ENCODE measurements at places on chromosomes 1 and 21.

DNA sequence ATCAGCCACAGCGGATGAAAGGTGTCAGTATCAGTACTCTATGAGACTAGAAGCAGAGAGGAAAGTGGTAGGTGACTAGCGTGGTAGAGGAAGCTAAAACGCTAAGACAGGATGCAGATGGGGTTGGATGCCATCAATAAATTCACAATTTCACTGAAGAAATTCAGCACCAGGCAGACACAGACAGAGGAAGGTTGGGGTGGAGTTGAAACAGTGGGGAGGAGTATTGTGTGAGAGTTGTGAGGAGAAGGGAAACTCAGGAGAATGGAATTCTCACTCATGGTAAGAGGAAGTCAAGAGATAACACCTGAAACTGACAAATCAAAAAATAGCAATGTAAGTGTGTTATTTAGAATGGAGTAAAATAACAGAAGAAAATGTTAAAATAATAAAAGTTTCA, 208.5 kb upstream of the DAB1 start:
- no peak for DNase-seq

DNA sequence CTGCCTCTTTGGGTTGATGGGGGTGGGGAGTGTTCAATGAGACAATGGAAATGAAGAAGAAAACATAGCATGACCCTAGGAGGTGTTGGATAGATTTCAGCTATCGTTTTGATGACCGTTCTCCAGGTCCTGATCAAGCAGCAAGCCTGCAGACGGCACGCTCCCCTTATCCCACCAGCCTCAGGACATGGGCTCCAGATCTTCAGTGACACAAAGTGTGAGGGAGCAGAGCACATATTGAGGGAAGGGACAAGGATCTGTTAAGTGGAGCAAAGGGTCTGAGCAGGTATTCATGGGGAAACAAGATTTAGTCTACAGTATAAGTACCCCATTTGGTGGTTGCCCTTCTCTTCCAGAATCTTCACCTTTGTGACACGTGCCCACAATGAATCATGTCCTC, 4.7 kb downstream of the SPRR5 start:
- DNase-seq: no peak

DNA sequence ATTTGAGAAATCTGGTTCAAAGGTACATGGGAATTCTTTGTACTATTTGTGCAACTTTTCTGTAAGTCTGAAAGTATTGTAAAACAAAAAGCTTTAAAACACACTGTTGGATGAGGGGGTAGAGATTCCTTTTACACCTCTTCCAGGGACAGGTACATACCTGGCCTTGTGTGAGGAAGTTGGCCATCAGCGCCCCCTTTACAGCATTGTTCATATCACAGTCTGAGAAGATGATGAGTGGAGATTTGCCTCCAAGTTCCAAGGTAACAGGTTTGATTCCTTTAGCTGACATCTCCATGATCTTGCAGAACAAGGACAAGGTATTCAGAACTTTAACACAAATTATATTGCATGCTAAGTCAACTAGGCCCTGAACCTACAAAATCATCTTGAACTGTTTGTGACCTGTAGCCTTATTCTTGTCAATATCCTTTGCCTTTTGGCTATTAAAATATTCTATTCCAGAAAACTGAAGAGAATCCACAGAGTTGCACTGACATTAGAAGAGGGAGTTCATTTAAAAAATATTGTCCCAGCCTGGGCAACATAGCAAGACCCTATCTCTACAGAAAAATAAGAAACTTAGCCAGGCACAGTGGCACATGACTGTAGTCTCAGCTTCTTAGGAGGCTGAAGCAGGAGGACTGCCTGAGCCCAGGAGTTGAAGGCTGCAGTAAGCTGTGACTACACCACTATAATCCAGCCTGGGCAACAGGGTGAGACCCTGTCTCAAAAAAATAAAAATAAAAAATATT, 18.9 kb downstream of the ALDH9A1 start:
- no peak for DNase-seq

DNA sequence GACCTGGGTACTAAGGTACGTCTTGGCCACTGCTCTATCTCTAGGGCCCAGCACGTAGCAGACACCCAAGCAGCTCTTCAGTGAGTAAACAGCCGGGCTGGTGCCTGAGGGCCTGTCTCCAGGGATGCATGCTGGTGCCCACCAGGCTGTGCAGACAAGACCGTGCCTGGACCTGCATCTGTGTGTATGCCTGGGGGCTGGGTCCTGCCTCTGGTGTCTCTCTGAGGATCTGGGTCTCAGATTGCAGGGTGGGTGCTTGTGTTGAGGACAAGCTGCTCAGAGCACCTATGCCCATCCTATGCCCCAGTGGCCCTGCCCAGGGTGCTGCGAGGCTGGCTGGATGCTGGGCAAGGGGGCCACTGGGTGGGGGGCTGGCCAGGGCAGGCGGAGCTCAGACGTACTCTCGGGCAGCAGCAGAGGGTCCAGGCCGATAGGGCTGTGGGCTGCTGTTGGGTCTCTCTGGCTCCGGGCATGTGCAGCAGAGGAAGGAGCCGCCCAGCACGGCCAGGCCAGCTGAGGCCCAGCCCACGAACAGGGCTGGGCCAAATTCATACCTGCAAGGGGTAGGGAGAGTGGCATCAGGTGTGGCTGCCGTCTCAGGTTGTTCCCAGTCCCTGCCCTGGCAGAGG, 4.4 kb downstream of the CLDN19 start:
- DNase-seq: no peak

DNA sequence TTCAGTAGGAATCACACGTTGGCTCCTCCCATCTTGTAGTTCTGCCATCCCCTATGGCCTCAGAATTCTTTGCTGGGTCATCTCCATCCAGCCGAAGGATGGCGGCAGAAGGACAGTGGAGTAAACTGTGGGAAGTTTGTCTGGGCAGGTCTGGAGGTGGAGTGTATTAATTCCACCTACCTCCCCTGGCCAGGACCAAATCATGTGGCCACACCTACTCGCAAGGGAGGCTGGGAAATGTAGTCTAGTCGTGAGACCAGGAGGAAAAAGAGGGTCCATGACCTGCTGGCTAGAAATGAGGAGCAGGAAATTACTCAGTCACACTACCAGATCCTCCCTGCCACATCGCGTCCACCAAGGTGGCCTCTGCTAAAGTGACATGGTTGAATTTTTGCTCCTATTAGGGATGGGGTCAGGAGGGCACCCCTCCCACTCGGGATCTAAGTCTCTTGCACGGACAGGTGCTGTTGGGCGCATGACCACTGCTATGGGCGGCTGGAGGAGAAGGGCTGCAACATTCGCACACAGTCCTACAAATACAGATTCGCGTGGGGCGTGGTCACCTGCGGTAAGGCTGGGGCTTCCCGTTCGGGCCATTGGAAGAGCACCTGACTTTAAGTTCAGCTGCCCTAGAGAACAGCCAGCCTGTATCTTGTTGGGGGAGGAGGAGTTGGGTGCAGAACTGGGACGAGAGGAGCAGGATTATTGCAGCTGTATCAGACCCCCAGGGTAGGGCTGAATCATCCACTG, 19.5 kb downstream of the PLA2G5 start:
- no peak for DNase-seq

DNA sequence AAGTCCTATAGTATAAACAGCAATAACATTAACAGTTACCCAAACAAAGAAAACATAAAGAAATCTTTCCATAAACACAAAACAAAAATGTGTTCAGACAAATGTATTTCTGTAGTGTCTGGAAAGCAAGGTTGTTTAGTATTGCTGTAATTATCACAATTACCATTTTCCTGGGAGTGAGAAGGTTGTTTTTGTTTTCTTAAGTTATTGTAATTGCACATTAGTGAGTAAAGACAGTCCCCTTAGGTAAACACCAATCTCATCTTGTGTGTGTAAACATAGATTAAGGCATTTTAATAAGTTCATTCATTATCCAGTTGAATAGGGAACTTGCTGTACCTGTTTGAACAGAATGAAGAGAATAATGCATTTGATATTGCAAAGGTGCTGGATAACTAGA, 356.9 kb upstream of the ADGRL4 start:
- DNase-seq: no peak

- no peak for DNase-seq
Observed at GRCh38 chr1:6738987-6739676, 37.5 kb upstream of the DNAJC11 start.

GRCh38 chr1:160459687-160460086, 59.3 kb downstream of the VANGL2 start:
- no peak for DNase-seq

DNA sequence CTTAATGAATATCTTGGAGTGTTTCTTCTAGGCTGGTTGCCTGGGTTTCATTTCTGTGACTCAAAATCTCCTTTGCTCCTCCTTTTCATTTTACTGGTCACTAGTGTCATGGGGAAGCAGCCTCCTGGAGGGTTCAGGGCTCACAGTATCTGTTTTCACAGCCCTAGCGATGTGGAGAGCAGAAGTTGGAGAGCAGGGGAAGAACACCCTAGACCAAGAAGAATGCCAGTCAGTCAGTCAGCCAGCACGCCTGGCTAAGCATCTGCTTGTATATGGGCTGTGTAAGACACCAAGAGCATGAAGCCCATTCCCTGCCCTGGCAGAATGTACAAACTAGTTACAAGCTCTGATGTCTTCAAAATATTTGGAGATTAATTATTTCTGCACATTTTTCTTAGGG, 7.9 kb downstream of the RXRG start:
- no peak for DNase-seq

GRCh38 chr1:70866542-70867264, 180.9 kb downstream of the PTGER3 start:
- no peak for DNase-seq

GRCh38 chr1:19151537-19151936, 58.5 kb downstream of the UBR4 start:
- DNase-seq: no peak

- DNase-seq: no peak
Observed at GRCh38 chr21:42198929-42199867, 19.7 kb upstream of the ABCG1 start.

DNA sequence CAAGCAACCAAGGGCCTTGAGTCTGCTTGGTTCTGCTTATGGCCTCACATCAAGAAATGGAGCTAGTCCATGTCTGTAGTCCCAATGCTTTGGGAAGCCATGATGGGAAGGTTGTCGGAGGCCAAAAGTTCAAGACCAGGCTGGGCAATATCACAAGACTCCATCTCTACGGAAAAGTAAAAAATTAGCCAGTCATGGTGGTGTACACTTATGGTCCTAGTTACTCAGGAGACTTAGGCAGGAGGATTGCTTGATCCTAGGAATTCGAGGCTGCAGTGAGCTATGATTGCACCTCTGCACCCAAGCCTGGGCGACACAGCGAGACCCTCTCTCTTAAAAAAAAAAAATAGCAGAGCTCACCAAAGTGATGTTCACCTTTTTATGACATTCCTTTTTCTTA, 80.1 kb upstream of the DNAJC6 start:
- no peak for DNase-seq

DNA sequence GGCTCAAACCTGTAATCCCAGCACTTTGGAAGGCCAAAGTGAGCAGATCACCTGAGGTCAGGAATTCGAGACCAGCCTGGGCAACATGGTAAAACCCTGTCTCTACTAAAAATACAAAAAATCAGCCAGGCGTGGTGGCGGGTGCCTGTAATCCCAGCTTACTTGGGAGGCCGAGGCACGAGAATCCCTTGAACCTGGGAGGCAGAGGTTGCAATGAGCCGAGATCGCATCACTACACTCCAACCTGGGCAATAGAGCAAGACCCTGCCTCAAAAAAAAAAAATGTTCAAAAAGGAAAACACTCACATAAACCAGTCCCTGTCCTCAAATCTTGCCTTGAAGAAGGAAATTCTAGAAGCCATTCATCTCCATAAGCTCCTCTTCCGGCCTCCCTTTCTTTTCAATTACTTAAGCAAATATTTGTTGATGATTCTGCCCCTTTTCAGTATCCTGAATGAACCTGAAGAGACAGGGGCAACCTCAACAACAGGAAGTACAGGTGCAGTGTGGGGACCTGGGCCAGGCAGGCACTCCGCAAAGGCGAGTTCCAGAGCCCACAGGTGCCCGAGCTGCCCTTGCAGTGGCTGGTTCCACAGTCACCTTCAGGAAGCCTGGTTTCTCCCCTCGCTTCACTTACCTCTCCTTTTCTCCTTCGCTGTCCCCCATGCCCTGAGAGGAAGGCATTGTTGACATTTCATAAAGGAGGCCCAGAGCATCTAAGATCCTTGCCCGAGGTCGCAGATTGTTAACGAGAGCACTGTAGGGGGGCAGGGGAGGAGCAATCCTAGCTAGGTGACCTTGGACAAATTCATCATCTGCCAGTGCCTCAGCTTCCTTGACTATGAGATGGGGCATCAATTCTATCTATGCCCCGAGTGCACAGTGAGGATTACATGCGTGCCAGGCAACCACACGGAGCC, 8.9 kb upstream of the LEFTY1 start:
- DNase-seq: no peak

GRCh38 chr1:35748326-35748725, 21.5 kb downstream of the CLSPN start:
- no peak for DNase-seq

GRCh38 chr1:214660900-214661299, 57.9 kb downstream of the CENPF start:
- DNase-seq: no peak

GRCh38 chr1:24948079-24948827, 18.2 kb upstream of the RUNX3 start:
- no peak for DNase-seq

DNA sequence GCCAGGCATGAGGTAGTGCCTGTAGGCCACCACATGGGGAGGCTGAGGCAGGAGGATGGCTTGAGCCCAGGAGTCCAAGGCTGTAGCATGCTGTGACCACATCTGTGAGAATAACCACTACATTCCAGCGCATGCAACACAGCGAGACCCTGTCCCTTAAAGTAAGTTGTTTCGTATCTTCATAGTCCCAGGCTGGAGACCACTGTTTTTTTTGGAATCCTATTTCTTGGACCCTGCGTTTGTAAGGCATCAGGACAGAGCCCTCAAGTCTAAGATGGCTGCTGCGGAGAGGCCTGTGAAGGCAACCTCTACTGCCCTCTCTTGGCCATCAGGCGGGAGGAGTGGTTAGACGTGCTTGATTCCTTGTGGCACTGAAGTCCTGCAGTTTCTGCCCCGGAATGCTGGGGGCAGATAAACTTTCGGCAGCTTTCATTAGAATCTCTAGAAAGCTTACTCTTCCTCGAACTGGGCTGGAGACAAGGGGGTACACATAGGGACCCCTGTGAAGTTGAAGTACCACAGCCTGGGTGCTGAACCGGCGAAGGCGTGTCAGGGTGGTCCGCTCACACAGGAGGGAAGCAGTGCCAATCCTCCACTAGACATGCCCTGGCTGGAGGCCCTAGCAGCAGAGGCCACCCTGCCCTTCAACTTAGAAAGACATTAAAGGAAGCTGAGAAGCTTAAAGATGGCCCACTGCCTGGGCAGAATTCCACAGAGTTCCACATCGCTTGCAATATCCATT, 36.6 kb downstream of the RABIF start:
- DNase-seq: no peak

GRCh38 chr21:44709426-44710293, 1.7 kb downstream of the TSPEAR start:
- DNase-seq: no peak

DNA sequence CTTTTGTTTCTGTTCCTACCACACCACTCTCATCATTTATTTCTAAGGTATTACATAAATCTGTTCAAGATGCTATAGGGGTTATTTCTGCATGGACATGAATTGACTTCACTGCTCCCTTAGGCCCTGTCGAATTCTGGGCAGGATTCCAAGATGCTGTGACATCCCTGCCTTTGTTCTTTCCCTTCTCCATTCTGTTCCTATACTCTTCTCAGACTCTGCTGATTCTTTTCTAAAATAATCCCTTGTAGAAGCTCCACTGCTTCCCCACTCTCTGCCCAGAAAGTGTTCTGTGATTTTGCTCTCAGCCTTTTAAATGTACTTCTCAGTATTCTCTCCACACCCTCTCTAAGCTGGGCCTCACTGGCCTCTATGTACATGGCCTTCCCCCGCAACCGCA, 99.2 kb downstream of the PHTF1 start:
- DNase-seq: no peak

All from SW 1271 (cell line).